ENCODE measurements at places on chromosomes 13 and 19. TPM values are rescaled to one million over a fixed set of nuclear protein-coding genes. Genes with fewer than 3 reads are reported as not detected.

Gene LGI4
- not detected for total RNA-seq

GRCh38 chr13:26257049-26257448 lies 3.1 kb downstream of the CDK8 start:
- no peak for DNase-seq

GRCh38 chr13:23960566-23961156 lies 63.4 kb upstream of the C1QTNF9B start:
- no peak for DNase-seq

DNA sequence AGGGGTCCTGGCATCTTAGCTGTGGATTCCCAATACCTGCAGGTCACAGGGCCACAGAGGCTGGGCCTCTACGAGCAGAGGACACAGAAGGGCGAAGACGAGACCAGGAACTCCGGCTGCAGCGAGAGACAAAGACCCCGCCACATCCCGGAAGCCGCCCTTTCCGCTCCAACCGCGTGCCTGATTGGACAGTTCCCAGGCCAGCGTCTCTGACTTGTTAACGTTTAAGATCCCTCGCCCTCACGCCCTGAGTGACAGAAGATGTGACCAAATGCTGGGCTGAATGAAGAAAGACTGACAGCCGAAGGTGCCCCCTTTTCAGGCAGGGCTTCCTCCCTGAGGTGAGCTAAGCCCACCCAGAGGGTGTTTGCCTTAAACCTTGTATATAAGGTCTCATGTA lies at the start of gene ZNF98:
TSS of gene ZNF98 (minus strand) at position 136 of the 400 bp plus-strand sequence. CDS start at position 14, 122 bp downstream.
- DNase-seq, result no peak

Gene ELSPBP1
- total RNA-seq, result not detected

Gene OR10H1
- total RNA-seq, result not detected

DNA sequence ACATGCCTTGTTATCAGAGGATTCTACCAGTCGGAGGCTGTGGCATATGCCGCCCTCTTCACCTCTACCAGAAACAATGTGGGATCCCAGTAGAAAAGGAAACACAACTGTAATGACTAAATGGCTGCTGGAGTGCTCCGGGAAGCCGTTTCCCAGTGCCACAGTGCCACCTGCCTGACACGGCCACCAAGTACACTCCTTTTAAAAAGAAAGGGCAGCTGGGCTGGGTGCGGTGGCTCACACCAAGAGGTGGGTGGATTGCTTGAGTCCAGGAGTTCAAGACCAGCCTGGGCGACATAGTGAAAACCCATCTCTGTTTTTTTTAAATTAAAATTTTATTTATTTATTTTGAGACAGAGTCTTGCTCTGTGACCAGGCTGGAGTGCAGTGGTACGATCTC lies 67.3 kb downstream of the TRPM4 start:
- no peak for DNase-seq

DNA sequence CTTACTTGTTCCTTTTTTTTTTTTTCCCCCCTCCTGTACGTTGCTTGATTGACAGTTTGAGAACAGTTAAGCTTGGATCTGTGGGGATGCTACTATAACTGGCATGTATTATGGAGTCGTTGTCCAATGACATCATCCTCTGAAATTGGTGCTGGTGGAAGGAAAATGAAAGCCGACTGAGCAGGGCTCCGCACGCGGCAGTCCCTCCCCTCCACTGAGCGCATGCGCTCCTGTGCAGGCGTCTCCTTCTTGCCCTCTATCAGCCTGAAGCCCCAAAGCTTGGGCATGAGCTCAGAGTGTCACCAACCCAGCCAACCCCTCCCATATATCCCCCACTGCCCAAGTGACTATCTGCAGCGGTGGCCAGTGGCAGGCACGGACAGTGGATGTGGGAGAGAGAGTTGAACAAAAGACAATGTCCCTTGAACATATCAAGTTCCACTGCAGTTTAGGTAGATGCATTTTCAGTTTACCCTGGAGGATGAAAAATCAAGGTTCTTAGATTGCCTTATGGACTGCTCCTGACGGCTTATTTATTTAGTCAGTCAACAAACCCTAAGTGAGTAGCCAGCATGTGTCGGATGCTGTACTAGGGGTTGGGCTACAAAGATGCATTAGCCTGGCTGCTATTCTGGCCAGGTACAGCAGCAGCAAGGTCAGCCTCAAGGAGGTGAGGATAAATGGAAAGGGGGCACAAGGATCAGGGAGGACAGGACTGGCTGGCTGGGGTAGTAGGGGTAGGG lies 20.8 kb downstream of the MBNL2 start:
- no peak for DNase-seq

DNA sequence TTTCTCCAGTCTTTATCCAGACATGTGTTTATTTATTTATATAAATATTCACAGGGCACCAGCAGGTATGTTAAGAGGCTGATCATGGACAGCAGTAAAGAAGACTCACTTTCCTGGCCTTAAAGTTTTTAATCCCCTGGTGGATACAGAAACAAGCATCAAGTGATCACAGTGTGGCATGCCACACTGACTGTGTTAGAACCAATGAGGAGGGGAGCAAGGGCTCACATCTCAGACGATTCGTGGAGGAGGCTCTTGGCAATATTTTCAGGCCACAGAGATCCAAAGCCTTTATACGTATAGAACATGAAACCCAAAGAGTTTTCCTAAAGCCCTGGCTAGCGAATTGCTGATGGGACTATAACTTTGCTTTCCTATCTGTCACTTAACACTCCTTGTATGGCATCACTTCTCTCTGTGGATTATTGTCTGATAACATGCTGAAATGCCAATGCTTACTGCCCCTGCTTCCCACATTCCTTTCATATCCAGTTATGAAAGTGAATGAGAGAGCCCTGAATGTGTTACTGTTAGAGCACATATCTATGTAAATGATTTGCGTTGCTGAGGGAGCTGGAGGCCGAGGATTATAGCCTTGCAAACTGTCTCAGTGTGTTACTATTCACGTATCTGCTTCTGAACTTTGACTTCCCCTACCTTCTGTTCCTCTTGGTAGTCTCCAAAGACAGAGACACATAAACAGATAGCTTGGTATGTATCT lies 37.6 kb downstream of the POLR1D start:
- no peak for DNase-seq

DNA sequence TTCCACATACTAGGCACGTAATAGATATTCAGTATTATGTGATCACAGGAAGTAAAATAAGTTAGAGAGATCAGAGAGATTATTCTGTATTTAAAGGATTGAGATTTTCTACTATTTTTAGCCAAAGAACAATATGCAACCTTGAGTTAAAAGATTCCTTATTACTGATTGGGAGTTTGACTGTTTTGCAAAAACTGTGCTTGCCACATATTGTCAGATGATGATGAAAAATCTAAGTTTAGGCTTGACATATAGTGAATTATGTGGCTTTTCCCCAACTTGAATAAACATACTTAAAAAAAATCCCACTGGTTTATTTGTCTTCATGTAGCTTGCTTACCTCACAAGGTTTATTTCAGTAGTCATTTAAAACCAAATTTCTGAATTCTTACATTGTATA lies 194.4 kb downstream of the KCNRG start:
- DNase-seq, result no peak

Measured in glomerular endothelial cell (primary cell).